ENCODE measurements at places on chromosomes 1 and 21. TPM values are rescaled to one million over a fixed set of nuclear protein-coding genes. Genes with fewer than 3 reads are reported as not detected.

DNA sequence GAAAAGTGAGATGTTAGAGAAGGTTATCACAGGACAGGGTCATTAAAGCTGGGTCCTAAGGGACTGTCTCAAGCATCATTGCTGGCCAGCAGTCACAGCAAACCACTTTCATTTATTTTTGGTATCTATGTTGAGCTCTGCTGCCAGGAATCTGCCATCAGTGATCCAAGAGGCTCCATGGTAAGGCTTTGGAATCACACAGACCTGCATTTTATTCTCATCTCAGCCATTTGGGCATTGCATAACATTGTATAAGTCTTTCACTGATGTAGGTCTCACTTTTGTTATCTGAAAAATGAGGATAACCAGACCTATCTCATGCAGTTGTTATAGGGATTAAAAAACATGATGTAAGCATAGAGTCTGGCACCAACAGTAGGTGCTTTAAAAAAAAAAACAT lies 77.5 kb downstream of the OMA1 start:
- DNase-seq: no peak

DNA sequence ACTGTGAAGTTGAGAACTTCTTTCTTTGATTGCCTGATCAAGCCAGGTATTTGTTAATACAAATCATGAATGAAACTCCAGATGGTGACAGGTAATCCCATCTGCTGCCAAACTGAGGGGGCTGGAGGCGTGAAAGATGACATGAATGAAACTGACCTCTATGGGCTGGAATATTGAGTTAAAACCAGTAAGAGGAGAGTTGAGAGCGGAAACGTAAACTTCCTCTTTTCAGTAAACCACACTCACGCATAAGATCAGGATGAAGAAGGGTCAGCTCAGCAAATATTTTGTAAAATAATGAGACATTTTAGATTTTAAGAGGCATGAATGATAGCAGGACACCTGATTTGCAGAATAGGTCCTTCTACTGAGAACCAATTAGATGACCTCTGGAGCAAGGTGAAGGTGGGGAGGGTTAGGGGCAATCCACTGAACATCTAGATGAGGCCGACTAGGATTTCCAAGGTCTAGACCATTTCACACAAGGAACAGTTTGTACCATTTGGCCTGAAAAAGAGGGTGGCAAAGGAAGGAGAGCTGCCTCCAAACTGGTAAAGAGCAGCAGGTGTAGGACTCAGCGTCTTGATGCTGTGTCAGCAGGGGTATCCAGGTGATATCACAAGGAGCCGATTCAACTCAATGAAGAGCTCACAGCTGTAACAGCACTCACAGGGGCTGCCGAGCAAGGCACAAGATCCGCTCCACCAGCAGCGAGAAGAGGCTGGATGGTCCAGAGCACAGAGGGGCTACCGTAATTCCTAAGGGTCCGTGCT lies 132.6 kb downstream of the NTPCR start:
- no peak for DNase-seq

DNA sequence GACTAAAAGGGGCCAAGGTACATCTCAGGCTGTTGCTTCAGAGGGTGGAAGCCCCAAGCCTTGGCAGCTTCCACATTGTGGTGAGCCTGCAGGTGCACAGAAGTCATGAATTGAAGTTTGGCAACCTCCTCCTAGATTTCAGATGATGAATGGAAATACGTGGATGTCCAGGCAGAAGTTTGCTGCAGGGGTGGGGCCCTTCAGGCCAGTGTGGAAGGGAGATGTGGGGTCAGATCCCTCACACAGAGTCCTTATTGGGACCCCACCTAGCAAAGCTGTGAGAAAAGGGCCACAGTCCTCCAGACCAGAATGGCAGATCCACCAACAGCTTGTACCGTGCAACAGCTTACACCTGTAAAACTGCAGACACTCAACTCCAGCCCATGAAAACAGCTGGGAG lies 67.4 kb upstream of the PTGS2 start:
- no peak for DNase-seq

- no peak for DNase-seq
Observed at GRCh38 chr1:245453541-245453940, 298.8 kb downstream of the KIF26B start.

DNA sequence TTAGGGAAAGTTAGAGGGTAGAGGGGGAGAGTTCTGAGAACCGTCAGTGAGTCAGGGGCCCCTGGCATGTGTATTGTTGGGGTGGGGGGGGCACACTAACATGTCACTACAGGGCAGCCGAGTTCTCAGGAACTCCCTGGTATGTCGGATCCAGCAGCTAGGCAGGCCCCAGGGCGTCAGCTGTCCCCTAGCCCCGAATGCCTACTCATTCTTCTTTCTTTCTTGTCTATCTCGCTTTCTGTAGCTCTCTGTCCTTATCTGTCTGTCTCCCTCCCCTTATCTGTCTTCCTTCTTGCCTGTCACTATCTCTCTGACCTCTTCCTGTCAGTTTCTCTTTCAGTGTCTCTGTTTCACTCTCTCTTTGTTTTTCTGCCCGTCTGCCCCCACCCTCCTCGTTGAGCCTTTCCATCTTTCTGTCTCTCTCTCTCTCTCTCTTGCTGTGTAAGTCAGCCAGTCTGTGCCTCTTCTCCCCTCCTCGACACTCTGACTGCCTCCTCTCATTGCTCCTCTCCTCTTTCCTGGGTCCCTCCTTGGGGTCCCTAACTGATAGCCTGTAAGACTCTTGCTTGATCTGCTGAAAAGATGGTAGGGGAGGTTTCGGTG lies 2.4 kb downstream of the NTRK1 start:
- no peak for DNase-seq

- no peak for DNase-seq
Observed at GRCh38 chr1:182955596-182956588, 2.9 kb upstream of the SHCBP1L start.

DNA sequence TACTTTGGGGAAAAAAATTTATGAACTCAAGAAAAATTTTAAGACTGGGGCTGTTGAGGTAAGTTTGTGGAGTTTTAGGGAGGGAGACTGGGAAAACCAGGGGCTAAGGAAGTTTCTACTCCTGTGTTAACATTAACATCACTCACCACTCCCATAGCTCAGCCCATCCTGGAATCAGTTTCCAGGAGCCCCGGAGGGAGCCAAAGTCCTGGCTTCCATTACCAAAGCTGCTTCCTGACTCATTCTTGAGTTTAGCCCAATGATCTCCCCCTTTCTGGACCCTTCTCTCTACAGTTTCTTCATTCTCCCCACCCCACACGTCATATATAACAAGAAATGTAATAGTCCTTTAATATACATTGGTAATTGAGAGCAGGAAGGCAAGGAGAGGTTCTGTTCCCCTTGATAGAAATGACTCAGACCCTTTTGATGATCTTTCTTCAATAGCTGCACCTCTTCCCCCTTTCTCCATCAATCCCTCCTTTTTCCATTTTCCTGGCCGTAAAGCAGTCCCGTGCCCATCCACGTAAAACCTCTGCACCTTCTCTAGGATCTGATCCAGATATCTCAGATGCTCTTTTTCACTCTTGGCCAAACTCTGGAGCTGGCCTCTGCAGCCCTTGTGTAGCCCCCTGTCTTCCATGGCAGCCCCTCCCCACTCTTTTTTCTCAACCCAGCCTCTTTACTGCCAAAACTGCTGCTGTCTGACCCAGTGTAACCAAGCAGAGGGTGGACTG lies 4.6 kb upstream of the PIAS3 start:
- DNase-seq: no peak

GRCh38 chr1:50970931-50971582 lies 1.0 kb downstream of the CDKN2C start:
- no peak for DNase-seq

GRCh38 chr1:31626223-31627207 lies 9.0 kb downstream of the HCRTR1 start:
- no peak for DNase-seq

GRCh38 chr1:37782491-37782890 lies 11.2 kb upstream of the MANEAL start:
- no peak for DNase-seq

DNA sequence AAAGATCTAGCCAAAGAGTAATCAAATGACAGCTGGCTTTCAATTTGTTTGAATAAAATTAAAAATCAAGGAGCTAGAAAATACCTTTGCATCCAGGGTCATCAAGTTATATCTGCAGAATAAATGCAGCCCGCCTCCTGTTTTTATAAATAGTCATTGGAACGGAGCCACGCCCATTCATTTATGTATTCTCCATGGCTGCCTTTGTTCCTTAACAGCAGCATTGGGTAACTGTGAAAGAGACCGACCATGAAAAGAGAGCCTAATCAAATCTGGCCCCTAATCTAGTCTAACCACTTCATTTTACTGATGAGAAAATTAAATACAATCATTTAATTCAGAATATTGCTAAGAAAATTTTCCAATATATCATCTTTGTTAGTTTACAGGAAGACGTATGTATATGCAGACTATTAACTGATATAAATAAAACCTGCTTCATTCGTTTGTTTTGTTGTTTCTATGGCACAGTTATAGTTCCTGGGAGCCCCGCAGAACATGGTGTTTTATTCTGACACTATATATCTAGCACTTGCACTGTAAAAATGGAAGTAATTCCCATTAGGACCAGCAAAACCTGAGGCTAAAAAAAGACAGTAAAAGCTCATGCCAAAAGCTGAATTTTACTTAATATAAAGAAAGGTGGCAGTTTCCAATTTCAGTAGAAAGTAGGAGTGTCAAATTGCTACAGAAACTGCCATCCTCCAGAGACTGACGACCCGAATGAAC lies 111.8 kb upstream of the PALMD start:
- no peak for DNase-seq

GRCh38 chr1:108815566-108815965 lies 41.3 kb downstream of the AKNAD1 start:
- DNase-seq: no peak

GRCh38 chr1:86741947-86742572 lies 37.7 kb downstream of the SH3GLB1 start:
- no peak for DNase-seq

GRCh38 chr1:93620841-93621210 lies 60.8 kb downstream of the BCAR3 start:
- no peak for DNase-seq

GRCh38 chr1:219081943-219082925 lies 91.4 kb upstream of the LYPLAL1 start:
- DNase-seq: no peak

DNA sequence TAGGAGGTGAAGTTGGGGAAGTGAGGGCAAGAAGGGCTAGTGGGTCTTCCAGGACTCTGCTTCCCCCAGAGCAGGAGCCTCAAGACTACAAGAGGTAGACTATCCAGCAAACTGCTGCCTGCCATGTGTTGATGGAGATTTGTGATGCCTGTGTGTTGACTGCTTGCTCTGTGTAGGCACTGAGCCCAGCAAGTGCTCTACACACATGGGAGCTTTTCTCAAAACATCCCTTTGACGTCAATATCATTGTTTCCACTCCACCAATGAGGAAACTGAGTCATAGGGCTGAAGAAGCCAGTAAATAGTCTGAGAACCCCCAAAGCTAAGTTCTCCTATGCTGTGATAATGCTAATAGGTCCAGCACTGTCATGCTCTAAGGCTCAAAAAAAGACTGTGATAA lies 207.2 kb upstream of the NFIA start:
- no peak for DNase-seq

- no peak for DNase-seq
Observed at GRCh38 chr21:36610201-36610600, 88.7 kb upstream of the SIM2 start.

- DNase-seq: no peak
Observed at GRCh38 chr1:246032984-246033383, 474.1 kb downstream of the SMYD3 start.

GRCh38 chr1:68506386-68506785 lies 9.5 kb upstream of the DEPDC1 start:
- no peak for DNase-seq

DNA sequence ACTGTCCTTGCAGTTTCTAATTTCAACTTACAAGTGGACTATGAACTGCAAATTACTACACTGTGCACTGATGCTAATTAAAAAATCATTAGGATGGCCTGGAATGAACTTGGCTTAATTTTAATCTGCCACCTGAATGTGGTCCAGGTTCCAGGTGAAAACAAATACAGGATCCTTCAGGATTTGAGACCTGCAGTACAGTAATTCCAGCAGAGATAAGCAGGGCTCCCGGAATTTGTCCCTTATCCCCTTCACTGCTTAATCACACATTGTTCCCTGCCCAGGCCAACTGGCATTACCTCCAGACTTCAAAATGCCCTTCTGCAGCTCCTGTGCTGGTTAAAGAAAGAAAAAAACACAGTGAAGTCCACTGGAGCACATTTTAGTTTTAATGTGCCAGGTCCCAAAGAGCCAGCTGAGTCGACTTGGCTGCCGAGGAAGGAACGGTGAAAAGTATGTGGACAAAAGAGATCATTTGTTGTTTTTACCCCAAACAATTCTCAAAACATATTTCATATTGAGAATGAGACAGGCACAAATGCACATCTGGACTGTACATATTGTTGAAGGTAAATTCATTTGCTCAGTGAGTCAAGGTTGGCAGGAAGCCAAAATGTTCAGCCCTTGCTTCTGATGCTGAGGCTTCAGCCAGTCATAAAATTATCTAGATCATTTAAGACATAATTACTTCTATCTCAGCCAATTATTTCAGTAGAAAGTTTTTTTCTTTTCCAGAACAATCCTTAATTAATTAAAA lies 28.3 kb downstream of the DEGS1 start:
- no peak for DNase-seq

GRCh38 chr1:212507369-212507768 lies 74.6 kb downstream of the NENF start:
- no peak for DNase-seq

DNA sequence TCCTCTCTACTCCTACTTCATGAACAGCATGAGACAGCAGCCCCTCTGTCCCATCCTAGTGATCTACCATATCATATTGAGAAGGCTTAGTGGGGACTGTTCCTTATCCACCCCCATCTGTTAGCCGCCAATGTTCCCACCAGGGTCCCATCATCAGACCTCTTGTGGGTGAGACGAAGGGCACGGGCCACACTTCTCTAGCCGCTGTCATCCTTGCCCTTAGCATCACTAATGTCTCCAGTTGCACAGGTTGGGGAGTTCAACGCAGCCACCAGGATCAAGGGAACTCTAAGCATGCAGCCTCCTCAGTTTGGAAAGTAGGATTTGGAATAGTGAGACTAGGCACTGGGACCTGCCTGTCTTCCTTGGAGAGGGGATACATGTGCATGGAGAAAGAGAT lies 20.1 kb downstream of the INKA2 start:
- no peak for DNase-seq

MPZ gene
- total RNA-seq: 3.6 TPM

ISG20L2 gene
- 19.8 TPM for total RNA-seq

LSM10 gene
- 28.7 TPM for total RNA-seq

PDE4B gene
- 11.2 TPM for total RNA-seq

NCMAP gene
- not detected for total RNA-seq

MYOG gene
- not detected for total RNA-seq

S100B gene
- total RNA-seq: 126 TPM

OR10R2 gene
- total RNA-seq: not detected

UBL4B gene
- 0.46 TPM for total RNA-seq

CD1E gene
- 0.44 TPM for total RNA-seq

ZNF695 gene
- total RNA-seq: not detected

SPATA45 gene
- not detected for total RNA-seq

NPHS2 gene
- not detected for total RNA-seq
